ENCODE measurements at places on chromosomes 2 and 18.
A peak's percentile ranks its signal among the peaks of the same experiment; 100 is the strongest.

GRCh38 chr2:42969231-42970150, 177.1 kb upstream of the HAAO start:
- no peak for DNase-seq

GRCh38 chr2:58133395-58133794, 86.8 kb downstream of the VRK2 start:
- DNase-seq: no peak

DNA sequence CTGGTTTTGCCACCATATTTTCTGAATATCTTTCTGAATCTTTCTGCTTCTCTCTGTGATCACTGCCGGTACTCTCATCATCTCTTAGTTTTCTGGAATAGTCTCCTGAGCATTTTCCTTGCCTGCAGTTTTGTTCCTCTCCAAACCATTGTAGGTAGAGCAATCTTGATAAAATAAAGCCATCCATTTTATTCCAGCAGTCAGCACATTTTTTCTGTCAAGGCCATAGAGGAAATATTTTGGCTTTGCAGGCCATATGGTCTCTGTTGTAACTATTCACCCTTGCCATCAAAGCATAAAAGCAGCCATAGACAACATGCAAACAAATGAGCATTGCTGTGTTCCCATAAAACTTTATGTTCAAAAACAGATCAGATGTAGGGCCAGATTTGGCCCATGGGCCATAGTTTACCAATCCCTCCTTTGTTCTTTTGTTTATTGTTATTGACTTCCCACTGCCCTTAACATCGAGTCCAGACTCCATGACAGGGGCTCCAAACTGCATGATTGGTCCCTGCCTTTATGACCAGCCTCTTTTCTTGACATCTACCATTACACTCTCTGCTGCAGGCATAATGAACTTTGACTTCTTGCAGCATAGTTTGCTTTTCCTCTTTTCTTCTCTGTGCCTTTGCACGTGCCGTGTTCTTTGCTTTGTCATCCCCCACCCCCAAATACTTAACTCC, 29.8 kb downstream of the TMEM87B start:
- no peak for DNase-seq

DNA sequence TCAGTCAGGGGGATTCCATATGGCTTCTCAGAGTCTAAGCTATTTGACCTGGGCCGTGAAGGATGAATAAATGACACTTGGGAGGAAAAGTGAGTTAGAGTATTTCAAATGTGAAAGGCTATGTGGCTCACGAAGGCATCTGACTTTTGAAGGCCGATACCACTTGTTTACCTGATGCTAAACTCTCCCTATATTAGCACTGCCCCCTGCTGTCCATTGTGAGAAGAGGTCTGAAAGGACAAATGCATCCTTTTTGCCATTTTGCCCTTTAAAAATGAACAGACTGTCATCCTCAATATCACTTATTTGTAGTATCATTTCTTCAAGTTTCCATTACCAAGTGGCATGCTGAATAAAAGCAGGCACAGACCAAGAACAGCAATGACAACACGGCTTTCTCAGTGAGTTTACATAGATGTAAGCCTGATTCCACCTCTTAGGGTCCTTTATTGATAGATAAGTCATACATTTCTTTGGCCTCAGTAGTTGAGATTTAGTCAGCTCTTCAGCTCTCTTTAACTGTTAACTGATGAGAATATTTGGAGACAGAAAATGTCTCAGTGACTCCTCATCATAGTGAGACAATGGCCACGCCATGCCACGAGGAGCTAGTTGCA, 40.1 kb downstream of the DOCK10 start:
- DNase-seq: no peak

DNA sequence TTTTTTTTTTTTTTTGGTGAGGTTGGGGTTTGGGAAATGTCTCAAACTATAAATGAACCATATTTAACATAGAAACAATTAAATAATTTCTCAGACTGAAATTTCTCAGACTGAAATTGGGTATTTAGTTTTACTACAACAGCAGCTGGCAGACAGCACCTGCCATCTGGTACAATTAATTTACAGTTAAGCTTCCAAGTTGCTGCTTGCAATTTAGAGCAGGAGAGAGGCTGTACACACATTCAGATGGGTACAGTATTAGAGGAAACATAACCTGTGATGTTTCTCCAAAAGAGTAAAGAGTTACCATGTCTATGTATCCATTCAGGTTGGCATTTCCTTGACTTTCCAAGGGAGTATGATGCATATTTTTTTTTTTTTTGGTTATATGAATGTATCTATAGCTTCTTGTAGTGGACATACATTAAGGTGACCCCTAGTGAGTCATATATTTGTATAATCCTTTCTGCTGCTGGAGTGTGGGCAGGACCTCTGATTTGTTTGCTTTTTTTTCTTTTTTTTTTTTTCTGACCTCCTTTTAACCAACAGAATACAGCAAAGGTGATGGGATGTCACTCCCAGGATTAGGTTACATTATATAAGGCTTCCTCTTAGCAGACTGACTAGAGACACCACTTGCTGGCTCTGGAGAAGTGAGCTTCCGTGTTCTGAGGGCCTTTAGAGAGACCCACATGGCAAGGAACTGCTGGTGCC, 201.7 kb downstream of the PTH2R start:
- no peak for DNase-seq

DNA sequence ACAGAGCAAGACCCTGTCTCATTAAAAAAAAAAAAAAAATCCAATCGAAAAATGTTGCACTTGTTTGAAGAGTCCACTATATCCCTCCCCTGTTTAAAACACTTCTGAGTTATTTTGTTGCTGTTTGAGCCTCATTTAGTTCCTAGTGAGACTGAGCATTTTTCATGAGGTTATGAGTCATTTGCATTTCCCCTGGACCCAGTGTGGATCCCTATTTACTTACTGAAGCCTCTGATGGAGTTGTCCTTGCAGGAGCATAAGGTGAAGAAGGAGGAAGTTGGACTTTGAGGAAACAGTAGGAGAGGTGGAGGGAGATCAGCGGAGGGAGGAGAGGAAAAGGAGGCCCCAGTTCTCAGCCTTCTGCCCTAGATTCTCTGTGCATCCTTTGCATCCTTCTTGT, 5.1 kb downstream of the CXCR1 start:
- no peak for DNase-seq

DNA sequence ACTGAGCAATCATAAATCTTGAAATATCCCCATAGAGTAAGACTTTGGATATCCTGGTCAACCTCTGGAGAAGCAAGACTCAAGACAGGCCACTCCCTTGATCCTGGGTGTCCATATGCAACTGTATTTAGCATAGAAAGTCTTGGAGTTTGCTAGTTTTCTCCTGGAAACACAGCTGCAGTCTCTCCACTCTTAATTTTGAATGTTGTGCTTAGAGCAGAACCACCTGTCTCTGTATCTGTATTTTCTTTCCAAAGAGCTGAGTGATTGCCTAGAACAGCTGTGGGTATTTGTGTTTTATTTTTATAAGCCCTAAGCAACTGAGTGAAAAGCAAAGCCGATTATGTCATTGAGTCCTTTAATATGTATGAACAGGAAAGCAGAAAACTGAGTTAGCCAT, 64.1 kb upstream of the ADAM23 start:
- no peak for DNase-seq

- no peak for DNase-seq
Observed at GRCh38 chr2:171941316-171941699, 19.0 kb downstream of the HAT1 start.

GRCh38 chr2:69013142-69013839, at the start of gene ANTXR1:
ANTXR1 (plus strand) TSS chr2:69013179; CDS start chr2:69013500, 321 bp downstream.
- peak; percentile 34 for DNase-seq

GRCh38 chr2:78592491-78592890, 433.0 kb upstream of the REG3G start:
- DNase-seq: no peak

- no peak for DNase-seq
Observed at GRCh38 chr2:237686659-237687136, 59.3 kb downstream of the LRRFIP1 start.

DNA sequence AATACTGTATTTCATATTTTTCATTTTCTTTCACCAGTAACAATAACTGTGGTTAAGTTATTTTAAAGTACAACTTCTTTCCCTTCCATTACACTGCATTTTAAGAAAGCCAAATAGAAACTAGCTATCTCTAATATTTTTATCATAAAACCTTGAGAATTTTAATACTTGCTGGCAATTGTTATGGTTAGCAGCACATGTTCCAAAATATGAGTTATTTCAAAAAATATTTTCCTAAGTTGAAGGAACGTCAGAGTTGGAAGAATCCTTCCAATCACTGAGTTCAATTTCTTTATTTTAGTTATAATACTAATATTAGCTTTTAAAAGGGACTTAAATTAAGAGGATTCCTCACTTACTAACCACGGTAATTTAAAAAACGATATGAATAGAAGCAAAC, 68.4 kb downstream of the SCN9A start:
- DNase-seq: no peak

DNA sequence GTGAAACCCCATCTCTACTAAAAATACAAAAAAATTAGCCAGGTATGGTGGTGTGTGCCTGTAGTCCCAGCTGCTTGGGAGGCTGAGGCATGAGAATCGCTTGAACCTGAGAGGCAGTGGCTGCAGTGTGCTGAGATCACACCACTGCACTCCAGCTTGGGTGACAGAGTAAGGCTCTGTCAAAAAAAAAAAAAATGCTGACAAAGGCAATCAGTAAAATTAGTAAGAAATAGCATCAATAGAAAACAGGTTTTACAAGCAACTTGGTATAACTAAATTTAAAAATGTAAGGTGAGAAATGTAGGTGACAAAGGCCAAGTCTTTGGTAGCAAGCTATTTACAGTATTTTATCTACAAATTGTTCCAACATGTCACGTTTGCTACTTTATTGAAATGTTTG, 421.4 kb upstream of the RGPD4 start:
- DNase-seq: no peak

DNA sequence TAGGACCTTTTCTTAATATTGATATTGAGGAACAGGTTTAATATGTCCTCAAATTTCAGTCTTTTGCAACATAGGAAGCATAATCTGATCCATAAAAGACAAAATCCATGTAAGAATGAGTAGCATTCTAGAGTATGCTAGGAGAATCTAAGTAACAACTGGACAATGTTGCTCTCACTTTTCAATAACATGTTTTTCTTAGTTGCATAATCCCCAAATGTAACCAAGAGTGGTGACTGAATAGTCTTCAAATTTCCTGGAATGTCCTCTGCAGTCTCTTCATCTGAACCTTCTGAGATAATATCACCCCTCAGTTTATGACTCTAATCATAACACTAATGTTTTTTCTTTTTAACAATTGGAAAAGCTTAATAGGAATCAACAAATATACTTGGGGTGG, 110.0 kb upstream of the ZEB2 start:
- no peak for DNase-seq

DNA sequence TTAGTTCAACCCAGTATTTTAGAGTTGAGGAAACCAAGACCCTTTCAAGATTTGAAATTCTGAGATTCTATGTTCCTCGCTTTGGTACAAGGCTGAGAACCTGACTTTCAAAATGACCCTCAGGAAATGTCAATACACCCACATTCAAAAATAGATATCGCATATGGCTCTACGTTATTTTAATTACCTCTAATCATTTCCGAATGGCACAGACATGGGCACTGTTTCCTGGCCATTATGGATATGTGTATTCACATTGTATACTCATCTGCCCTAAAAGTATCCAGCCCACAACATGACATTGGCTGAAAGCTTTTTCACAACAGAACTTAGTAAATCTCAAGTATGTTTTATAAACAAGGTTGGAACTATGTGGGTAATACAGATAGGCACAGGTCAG, 6.7 kb downstream of the KLF7 start:
- no peak for DNase-seq

DNA sequence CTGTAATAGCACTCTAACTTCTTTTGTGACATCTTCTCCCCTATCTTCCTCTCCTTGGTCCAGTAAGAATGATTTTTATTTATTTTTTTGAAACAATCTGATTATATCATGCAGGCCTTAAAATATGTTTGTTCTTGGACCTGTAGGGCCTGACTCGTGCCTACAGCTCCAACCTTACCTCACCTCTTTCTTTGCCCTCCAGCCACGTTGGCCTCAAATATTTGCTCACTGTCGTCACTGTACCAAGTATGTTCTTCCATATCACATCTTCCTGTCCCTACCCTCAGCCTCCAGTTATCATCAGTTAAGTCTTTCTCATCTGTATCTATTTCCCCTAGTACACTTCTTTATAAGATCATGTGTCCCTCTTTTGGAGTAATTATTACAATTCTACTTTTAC, 125.5 kb downstream of the CDH7 start:
- no peak for DNase-seq

DNA sequence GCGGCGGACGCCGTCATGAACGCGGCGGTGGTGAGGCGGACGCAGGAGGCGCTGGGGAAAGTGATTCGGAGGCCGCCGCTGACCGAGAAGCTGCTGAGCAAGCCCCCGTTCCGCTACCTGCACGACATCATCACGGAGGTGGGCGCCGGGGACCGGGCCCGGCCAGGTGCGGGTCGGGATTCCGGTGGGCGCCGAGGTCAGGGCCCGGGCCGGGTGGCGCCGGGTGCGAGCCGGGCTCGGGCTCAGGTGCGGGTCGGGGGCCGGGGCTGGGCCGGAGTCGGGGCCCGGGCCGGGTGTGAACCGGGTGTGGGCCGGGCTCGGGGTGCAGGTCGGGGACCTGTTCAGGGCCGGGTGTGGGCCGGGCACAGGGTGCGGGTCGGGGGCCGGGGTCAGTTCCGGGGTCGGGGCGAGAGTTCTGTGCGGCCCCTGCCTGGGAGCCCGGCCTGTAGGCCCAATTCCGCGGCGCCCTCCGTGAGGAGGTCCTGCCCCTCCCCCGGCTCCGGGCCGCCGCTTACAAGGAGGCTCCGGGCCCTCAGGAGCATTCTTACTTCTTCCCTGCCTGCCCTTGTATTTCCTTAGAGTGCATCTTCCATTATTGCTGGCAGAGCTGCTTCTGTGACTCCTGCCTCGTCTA, 447 bp downstream of the TRAF3IP1 start:
- DNase-seq: peak; percentile 25

- no peak for DNase-seq
Observed at GRCh38 chr2:145600811-145601210, 1080.9 kb upstream of the ZEB2 start.

DNA sequence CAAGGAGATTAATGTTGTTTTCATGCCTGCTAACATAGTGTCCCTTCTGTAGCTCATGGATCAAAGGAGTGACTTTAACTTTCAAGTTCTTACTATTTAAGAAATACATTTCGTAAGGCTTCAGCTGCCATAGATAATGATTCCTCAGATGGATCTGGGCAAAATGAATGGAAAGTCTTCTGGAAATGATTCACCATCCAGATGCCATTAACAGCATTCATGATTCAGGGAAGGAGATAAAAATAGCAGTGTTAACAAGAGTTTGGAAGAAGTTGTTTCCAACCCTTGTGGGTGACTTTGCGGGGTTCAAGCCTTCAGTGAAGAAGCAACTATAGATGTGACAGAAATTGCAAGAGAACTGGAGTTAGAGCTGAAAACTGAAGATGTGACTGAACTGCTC, 17.0 kb downstream of the VRK2 start:
- no peak for DNase-seq

- no peak for DNase-seq
Observed at GRCh38 chr2:99677814-99678213, 188.0 kb upstream of the REV1 start.

GRCh38 chr2:37344453-37345361, at the start of gene QPCT:
QPCT (plus strand) TSS chr2:37344630; CDS start chr2:37344732, 102 bp downstream.
- DNase-seq: no peak
